ENCODE measurements at places on chromosomes 4 and X. TPM values are rescaled to one million over a fixed set of nuclear protein-coding genes. Genes with fewer than 3 reads are reported as not detected.
A peak's percentile ranks its signal among the peaks of the same experiment; 100 is the strongest.

DNA sequence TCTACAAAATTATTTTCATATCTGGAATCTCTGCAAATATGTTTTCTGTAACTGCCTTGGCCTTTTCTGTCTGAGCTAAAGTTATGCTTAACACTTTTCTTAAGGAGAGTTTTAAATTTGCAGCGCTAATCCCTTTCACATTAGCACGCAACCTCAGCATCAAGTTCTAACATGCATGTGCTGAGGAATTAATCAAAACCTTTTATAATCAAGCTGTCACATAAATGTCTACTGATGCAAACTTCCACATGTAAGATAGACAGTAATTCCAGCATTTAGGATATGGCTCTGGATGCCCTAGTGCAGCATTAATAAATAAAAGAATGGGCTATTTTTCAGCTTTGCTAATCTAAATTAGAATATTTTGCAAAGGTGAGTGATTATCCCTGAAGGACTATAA, 17.5 kb upstream of the NEIL3 start:
- DNase-seq: no peak

GRCh38 chr4:151712777-151713176, 48.0 kb downstream of the GATB start:
- DNase-seq: no peak

GRCh38 chr4:188091-188490, 63.8 kb downstream of the ZNF718 start:
- no peak for DNase-seq

Gene FAM241A
- total RNA-seq: 3.4 TPM

DNA sequence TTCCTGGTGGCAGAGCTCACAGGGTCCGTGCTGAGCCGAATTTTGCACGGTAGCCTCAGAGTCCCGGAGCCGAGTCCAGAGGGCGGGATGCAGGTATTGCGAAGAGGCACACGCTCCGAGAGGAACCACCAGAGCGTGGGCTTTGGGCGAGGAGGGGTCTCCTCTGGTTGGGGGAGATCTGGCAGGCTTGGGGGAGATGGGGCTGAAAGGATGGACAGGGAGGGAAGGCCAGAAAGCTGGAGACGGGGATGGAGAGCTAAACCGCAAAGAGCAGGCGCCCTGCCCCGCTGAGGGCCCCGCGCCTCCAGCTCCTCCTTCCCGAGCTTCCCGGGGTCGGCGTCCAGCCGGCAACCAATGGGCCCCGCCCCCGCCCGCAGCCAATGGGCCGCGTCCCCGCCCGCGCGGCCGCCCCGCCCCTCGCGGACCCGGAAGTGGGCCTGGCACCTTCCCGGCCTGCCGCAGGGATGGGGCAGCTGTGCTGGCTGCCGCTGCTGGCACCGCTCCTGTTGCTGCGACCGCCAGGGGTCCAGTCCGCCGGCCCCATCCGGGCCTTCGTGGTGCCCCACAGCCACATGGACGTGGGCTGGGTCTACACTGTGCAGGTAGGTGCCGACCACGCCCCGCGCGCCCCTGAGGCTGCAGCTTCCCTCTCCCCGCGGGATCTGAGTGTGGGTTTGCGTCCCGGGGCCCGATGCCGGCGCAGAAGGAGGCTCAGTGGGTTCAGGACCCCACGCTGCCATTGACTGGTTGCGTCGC, at the start of gene MAN2B2:
MAN2B2 (plus strand) TSS at position 443 of the 756 bp plus-strand sequence; CDS start at position 465, 22 bp downstream.
- DNase-seq: peak; percentile 84

DNA sequence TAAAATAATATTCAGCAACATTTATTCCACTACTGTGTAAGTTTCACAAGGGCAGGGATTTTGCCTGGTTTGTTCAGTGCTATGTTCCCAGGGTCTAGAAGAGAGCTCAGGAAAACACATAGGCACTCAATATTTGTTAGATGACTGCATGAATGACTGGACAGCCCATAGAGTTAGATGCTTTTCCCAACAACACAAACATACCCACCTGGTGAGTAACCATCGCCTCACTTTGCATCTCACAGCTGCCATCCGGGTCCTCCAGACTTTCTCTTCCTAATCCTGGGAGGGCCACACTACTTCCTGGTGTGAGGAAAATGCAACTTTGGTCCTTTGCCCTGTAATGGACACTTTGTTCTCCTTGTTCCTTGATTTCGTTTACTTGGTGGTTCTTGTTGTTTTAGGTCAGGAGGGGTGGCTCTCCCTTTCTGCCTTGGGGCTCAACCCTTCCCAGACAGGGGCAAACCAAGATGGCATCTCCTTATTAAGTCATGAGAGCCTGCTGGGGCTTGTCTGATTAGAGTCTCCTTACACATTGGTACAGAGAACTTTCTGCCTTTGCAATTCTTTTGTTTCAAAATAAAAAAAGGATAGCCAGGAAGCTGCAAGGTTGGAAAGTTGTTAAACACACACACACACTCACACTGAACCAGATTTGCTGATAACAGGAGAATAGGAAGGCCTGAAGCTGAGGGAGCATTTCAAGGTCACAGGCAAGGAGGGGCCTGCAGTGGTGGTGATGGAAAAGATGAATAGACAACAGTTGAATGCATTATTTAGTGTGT, 190.6 kb downstream of the MID1IP1 start:
- no peak for DNase-seq

GRCh38 chrX:18933617-18934016, 50.3 kb downstream of the PHKA2 start:
- no peak for DNase-seq

DNA sequence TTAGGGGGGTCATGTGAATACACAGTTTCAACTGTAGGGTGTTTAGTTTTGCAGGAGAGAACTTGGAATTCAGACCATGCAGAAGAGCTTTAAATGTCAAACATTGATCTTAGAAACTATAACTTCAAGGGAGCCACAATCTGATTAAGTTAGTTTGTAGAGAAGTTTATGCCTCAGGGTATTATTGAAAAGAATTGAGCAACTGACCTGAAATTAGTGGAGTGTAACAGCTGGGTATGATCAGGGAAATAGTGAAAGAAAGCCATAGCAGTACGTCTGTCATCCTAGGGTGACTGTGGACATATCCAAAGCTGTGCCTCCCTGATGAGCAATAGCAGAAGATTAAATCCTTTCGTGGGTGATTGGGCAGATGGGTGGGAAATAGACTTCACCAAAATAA, 63.8 kb downstream of the FAM47B start:
- no peak for DNase-seq

Gene DCK
- total RNA-seq: 42.1 TPM

DNA sequence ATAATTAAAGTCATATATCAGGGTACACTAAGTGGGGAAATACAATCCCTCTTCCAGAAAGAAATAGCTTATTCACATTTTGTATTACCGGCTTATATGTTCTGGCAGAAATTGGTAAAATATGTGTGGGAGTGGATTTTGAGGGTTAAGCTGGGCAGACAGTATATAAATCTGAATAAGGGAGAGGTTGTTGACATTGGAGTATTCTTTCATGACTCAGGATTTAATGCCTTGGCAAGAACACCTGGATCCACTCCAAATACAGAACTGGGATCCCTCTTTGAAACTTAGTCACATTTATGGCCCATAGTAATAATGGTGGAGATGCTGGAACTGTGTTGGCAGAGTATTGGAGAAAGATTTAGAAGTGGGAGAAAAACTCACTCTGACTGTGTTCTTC, 54.3 kb upstream of the TET2 start:
- no peak for DNase-seq

DNA sequence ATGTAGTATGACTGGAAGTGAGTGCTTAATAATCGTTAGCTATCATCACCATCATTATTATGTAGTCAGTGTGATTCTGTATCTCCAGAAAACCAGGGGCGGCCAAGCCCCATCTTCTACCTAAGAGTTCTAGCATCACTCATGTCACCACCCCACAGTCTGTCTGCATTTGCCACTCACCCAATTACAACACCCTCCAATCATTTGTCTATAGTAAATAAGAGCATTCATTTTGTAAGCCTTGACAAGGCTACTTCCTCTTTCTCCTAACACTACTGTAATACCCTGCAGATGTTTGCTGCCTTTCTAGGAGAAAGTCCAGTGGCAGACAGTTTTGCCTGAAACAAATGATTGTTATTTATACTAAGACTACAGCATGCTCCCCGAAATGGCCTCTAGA, 15.8 kb upstream of the IL21 start:
- DNase-seq: no peak

Gene H2BW2
- not detected for total RNA-seq

GRCh38 chr4:828641-829271, 2.8 kb upstream of the CPLX1 start:
- no peak for DNase-seq

GRCh38 chr4:9703391-9703790, 78.0 kb upstream of the DRD5 start:
- DNase-seq: peak; percentile 71

DNA sequence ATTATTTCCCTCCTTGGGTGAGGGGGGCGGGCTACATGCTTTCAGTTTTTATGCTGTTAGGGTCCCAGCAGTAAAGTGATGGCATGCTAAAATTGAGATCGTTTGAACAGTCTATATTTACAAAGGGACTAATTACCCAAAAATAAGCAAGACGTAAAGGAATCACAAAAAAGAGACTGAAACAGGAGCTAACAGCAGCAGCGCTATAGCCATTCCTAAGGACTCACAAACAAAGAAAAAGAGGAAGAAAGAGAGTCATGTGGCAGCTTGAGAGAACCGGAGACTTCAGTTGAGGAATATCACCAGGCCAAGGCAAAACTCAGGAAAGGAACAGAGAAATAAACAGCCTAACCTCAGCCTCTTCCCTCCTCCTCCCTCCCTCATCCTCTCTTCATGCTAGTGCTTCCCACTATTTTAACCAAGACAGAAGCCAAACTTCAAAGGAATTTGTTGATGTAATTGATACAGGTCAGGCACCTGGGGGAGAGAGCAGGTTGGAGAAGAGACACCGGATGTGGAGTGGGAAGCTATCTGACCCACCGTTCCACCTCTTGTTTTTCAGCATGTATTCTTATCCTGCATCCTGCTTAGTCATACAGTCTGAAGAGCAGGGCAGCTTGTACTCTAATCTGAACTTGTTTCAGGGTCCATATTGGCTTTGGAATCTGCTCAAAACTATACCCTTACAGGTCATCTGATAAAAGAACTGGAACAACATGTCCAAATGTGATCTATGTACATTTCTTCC, 383.7 kb downstream of the NAF1 start:
- no peak for DNase-seq

DNA sequence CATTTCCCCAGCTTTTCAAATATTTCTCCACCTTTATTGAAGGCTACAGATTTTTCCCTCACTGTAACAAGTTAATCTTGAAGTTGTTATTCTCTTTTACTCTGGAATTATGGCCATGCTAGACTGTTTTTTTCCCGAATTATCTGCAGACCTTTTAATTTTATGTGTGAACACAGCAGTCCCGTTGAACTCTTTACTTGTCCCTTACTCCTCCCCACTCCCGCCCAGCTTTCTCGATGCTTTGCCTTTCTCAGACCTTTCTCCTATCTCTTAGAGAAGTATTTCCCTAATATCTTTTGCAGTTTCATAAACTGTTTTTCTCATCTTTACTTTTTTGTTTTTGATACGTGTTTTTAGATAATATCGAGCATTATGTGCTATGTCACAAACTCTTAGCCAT, 776 bp downstream of the CEP44 start:
- no peak for DNase-seq

Gene RPL34
- total RNA-seq: 2,791 TPM

- DNase-seq: no peak
Measured at GRCh38 chr4:108049406-108049805, 59.7 kb downstream of the HADH start.

Gene TIGD4
- total RNA-seq: 0.26 TPM

Gene XAGE1B
- total RNA-seq: not detected

Gene FAM50A
- 34.9 TPM for total RNA-seq

Gene DGKK
- not detected for total RNA-seq

DNA sequence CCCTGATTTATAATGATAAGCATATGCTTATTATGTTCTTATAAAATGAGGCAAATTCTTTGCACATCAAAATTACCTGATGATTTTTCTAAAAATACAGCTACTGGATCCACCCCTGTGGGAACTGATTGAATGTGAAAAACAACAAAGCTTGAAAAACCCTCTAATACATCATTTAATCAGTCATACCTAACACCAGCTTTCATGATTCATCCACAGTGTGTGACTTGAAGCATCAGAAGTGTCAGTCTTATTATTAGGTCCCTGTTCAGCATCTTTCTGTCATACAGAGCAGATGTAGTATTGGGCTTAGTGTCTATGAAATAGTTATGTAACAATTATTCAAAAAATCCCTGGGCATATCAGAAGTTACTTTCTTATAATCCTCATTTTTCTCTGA, 671.3 kb upstream of the GALNT7 start:
- no peak for DNase-seq

Gene NEIL3
- 0.68 TPM for total RNA-seq

DNA sequence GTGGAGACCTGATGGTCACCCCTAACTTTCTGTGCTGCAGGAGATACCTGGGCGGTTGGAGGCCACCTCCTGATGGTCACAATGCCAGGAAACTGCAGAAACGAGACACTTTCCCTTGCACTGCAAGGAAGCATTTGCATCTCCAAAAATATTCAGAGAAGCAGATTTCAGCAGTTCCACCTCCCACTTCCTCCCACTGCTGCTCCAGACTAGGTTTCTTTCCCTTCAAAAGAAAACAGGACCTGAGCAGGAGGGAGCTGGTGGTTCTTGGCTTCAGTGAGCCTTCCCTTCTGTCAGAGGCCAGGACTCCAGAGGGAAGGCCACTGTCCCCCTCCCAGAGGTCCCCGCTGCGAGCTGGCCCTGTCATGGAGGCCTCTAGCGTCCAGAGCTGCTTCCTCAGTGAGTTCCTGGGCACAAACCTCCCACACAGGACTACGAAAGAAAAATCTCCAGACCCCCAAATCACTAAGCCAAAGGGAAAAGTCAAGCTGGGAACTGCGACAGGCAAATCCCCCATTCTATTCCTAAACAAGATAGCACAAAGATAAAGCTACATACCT, 35.9 kb downstream of the GPM6B start:
- DNase-seq: no peak

DNA sequence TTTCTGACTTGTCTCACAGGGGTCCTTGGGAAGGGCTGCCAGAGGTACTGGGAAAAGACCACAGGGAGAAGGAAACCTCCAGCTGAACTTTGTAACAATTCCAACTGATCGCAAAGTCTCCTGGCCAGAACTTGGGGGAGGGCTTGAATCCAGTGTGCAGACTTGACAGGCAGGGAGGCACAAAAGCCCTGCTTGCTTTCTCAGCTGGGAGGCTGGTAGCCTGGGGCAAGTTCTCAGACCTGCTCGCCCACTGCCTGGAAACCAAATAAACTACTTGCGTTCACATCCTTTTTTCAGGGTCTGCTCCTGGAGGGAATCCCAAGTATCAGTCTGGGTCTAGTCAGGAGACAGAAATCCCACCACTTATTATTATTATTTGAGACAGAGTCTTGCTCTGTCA, 48.0 kb upstream of the CASK start:
- DNase-seq: no peak

DNA sequence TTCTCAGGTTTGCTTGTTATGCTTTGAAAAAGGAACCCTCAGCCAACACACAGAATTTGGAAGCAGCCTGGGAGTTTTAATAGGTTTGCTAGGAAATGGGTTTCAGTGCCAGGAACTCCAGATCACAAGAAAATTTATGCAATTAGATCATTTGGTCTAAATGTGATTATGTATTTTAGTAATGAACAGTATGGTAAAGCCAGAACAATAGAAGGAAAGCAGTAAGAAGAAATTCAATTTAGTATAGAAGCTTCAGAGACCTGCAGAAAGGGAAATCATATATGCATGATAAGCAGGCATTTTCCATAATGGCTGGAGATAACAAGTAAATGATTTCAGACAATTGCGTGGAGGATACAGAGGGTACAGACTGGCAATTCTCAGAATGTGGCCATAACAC, 184.7 kb downstream of the KCNIP4 start:
- DNase-seq: no peak

Gene P2RY8
- 139 TPM for total RNA-seq

Data from T-cell (primary cell).